ENCODE measurements at places on chromosomes 13 and 19.

GRCh38 chr13:52925251-52925650 is 76.8 kb upstream of the PCDH8 start:
- DNase-seq: no peak

DNA sequence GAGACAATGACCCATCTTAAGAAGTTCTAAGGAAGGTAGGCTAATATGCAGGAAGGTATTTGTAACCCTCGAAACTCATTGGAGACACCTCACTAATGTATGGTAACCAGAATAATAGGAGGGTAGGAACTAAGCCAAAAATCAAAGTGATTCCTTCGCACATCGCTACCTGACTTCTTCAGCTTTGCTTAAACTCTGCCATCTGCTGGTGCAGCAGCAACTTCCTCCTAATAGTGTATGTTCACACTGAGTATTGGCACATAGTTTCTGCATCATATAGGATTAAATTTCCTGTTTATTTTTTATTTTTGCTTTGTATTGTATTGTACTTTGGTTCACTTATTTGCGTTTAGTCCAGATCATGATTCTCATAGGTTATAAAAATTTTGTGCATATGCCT is 676.2 kb downstream of the GPC5 start:
- no peak for DNase-seq

GRCh38 chr13:61463024-61463423 is 47.4 kb upstream of the PCDH20 start:
- no peak for DNase-seq

GRCh38 chr19:50912102-50912599 is 956 bp upstream of the KLK4 start:
- DNase-seq: no peak

GRCh38 chr13:47757466-47758080 is 243.5 kb downstream of the SUCLA2 start:
- DNase-seq: no peak

- peak; percentile 63 for DNase-seq
Measured at GRCh38 chr19:47035127-47036096, 13.0 kb downstream of the TMEM160 start.

DNA sequence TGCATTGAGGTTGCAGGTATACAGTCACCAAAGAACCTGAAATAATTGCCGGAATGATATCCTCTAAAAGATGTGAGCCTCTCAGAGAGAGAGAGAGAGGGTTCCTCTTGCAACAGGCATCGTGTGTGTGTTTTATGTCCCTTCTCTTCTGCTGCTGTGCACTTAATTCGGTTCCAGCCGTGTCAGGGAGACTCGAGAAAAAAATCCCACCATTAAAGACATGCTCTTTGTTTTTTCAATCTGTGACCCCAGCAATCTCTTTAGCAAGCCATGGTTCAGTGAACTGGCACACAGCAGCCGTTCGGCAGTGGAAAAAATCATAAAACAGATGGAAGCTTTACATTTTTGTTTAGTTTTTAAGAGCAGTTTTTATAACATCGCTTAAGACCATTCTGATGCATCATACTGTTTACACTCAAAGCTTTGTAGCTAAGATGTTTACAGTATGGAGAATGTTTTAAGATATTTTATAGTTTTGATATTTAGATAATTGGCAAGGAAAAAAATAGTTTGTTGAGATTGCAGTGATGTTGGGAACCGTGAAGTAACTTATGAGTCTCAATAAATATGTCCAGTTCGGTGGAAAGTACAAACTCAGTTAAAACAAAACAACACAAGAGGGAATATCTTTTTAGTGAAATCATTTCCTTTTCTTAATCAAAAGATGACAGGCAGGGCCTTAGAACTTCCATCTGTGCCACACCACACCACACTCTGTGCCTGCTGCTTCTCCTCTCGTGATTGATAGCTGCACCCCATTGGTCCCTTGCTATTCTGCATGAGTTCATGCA is 31.2 kb upstream of the ZNF536 start:
- DNase-seq: no peak

GRCh38 chr13:113845723-113846635 is 17.9 kb downstream of the GAS6 start:
- DNase-seq: no peak

- peak; percentile 35 for DNase-seq
Measured at GRCh38 chr13:50319635-50320255, 304.5 kb downstream of the KCNRG start.
